ENCODE measurements at places on chromosomes 6 and 20. TPM values are rescaled to one million over a fixed set of nuclear protein-coding genes. Genes with fewer than 3 reads are reported as not detected.

The SLC9A8 gene
- total RNA-seq = 14.3 TPM

The MUC22 gene
- total RNA-seq = not detected

The JPH2 gene
- 169 TPM for total RNA-seq

The HLA-DQB2 gene
- total RNA-seq = 2.4 TPM

The UNC93A gene
- total RNA-seq = not detected

The COL20A1 gene
- not detected for total RNA-seq

The AHCY gene
- 71.8 TPM for total RNA-seq

The OR2H2 gene
- total RNA-seq = not detected

The SDC4 gene
- 108 TPM for total RNA-seq

- DNase-seq = no peak
Measured at GRCh38 chr6:2514965-2515543, 235.7 kb downstream of the MYLK4 start.

DNA sequence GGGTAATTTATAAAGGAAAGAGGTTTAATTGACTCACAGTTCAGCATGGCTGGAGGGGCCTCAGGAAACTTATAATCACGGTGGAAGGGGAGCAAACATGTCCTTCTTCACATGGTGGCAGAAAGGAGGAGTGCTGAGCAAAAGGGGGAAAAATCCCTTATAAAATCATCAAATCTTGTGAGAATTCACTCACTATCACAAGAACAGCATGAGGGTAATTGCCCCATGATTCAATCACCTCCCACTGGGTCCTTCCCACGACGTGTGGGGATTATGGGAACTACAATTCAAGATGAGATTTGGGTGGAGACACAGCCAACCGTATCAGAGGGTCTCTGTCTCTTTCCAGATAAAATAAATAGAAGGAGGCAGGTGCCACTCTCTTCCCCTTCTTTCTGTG, 48.7 kb downstream of the TNFAIP3 start:
- no peak for DNase-seq

GRCh38 chr20:47740121-47740861, 45.0 kb downstream of the SULF2 start:
- no peak for DNase-seq

GRCh38 chr6:145772846-145773245, 37.5 kb upstream of the EPM2A start:
- DNase-seq = no peak

DNA sequence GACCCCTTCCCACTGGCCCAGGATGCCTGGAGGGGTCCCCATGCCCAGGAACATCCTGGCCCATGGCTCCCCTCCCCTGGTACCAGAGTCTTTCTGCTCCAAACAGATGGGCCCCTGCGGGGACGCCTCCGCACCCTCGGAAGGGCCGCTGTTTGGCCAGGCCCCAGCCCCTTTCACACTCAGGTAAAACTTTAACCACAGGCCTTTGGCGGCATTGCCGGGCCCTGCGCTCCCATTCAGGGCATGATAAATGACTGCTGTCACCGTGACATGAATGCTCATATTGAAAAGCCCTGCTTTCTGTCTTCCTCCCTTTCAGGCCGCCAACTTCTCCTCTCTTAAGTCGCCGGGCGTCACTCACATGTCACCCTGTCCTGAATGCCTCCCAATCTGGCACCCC, 141.5 kb upstream of the TOP1 start:
- DNase-seq = no peak

DNA sequence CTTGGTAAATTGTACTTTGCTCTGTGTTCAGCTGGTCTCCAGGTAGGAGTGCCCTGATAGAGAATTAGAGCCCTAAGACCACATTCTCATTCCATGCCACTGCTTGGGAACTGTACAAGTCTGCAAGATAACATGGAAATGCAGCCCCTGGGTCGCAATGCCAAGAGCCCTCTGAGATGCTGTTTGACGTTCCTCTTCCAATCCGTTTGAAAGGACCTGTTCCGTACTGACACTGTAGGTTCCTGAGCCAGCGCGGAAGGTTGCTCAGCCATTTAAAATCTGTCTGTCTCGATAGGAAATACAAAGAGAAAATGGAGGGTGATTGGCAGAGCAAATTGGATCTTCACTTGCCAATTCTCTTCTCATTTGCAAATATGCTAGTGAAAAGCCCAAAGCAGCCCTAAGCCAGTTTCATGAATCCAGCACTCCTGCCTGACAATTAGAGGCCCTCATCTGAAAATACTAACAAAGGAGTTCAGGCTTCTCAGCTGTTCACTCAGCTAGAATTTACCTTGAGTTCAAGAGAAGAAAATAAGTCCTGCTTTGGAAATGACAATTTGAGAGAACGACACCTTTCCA, 100.6 kb upstream of the AFDN start:
- no peak for DNase-seq

DNA sequence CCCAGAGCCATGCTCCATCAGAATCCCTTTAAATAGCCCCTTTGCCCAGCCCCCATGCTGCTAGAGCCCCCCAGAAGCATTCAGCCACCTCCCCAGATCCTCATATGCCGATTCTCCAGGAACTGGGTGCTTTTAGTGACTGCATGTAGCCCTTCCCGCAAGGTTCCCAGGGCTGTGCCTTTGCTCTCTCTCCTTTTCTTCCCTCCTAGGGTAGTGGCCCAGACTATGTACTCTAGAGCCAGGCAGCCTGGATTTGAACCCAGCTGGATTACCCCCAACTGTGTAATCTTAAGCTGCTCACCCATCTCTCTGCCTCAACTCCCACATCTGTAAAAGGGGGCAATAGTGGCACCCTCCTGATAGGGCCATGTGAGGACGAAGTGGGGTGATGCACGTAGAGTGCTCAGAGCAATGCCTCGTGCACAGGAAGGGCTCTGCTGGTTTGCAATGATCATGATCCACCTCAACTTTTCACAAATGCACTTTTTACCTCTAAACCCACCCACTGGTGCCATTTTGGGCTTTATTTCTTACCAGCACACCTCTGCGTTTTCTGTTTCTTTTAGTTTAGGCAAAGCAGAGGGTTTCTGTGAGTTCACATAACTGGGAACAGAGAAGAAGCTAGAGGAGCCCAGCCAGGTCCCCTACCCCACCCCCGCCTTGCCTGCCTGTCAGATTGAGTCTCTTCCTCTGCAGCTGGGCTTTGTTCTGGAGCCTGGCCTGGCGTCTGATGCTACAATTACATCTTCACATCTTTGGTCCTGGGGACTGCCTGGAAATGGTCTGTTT, 396.5 kb downstream of the RNGTT start:
- DNase-seq = no peak

DNA sequence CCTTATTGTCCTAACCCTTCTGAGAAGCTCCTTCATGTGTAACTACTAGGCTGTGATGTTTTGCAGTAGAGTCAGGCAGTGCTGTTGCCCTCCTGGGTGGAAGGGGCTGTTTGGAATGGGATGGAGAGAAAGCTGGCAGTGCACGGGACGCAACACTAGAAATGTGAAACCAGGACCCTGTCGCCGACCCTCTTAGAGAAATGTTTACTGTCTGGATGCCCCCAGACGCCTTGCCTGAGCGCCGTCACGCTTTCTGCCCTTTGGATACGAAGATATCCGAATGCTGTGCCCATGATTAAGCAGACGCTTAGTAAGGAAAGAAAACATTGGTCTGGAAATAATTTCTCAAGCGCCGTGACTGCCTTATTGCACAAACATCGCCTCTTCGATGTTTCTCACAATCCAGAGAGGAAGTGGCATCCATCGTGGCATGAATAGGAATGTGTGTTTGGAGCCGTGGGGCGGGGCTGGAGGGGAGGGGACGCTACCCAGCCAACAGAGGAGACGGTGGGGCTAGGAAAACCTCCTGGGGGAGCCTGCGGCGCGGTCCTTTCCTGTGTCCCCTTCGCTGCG, 661 bp upstream of the PPP1R14C start:
- DNase-seq = no peak

DNA sequence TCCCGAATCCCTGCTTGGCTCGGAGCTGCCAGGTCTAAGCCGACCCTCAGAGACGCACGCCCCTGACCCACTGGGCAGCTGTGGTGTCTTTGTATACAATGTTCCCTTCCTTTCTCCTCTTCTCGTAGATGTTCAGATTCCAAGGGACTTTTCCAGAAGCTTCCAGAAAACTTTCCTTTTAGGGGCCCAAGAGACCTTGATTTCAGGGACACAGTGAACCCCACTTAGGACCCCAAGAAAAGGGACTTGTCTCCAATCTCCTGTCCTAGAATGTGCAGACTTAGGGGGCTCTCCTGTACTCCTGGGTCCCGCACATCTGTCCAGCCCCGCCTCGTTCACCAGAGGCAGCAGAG, 103.5 kb downstream of the EDN3 start:
- DNase-seq = no peak

DNA sequence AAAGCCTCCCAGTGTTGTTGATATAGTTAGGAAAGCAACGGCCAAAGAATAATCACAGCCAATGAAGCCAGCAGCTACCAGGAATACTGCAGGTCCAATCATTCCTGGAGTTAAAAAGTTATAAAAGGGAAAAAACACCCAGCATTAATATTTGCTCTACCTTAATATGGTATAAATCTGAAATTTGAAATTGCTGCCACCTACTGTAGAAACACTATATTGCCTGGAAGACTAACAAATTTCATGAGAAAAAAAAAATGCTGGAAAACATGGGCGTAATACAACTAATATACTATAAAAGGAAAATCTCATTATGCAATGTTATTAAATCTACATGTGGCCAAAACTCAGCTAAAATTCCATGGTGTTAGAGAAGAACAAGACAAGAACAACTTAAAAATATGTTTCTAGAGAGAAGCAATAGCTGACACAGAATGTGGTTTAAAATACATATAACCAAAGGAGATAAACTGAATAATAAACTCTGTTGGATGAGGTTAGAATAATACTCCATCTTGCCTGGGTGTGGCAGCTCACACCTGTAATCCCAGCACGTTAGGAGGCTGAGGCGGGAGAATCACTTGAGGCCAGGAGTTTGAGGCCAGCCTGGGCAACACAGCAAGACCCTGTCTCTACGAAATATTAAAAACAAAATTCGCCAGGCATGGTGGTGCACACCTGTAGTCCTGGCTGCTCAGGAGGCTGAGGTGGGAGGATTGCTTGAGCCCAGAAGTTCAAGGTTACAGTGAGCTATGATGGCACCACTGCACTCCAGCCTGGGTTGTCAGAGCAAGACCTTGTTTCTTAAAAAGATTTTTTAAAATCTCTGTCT, 43.1 kb downstream of the SLC17A5 start:
- DNase-seq = no peak

- no peak for DNase-seq
Measured at GRCh38 chr6:123091091-123091895, 95.3 kb downstream of the CLVS2 start.

GRCh38 chr6:155067956-155068615, 73.0 kb downstream of the TIAM2 start:
- DNase-seq = no peak

DNA sequence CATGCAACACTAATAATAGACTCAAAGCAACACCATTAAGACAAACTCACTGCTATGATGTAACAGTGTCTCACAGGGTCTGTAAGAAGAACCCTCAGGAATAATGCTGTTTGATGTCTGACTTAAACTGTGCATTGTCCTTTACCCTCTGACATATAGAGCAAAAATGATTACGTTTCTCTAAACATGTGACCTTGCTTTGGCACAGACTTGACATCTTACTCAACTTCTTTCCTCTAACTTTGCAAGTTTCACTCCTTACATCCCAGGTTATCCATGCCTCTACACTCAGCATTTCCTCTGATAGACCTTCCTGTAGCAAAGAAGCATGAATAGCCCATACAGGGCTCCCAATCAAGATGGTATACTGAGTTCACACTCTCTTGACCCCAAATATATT, 252.7 kb downstream of the UST start:
- DNase-seq = no peak

- DNase-seq = no peak
Measured at GRCh38 chr6:156028335-156029131, 572.9 kb upstream of the NOX3 start.

DNA sequence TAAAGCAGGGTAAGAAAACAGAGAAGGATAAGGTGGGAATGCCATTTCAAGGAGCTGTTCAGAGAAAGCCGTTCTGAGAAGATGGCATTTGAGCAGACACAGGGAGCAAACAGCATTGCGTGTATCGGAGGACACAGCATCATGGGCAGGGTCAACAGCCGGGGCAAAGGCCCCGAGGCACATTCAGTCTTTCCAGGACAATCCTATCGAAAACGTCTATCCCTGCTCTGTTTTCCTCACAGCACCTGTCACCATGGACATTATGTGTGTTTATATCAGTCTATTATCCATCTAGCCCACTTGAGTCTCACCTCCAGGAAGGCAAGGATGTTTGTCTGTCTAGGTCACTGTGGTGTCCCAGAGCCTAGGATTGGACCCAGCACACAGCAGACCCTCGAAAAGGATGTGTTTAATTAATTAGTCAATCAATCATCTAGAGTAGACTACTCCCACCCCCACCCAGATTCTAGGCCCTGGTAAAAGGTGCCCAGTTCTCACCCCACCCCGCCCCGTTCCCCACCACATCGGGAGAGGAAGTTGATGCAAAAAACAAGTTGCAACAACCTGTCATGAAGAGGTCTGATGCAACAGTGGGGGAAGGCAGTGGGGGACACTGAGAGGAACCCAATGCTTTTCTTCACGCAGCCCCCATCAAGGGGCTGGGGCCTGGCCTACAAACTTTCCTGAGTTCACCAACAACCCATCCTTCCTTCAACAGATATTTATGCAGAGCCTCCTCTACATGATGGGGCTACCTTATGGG, 66.6 kb downstream of the PREX1 start:
- no peak for DNase-seq

DNA sequence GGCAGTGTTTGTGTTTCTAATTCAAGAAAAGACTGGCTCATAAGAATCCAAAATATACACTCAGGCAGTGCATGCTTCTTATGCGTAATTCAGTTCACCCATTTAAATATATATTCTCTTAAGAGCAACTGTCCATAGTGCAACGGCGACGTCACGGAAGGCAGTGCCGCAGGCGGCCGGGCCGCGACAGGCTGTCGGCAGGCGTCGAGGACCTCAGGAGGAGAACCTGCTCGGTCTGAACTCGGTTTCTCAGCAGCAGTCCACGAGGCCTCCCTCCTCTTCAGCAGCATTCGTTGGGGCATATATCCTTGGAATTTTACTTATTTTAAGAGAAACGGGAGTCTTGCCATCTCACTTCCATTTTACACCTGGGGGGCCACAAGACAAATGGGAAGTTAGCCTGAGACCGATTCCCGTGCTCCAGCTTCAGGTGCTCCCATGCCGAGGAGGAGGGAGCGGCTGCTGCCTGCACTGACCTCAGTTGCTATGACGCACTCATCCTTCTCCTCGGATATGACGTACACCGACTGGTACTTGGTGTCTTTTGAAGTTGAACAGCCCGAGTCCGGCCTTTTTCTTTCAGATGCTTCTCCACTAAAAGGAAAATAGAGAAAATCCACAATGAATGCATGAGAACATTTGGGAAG, 8.2 kb downstream of the DLL1 start:
- no peak for DNase-seq

DNA sequence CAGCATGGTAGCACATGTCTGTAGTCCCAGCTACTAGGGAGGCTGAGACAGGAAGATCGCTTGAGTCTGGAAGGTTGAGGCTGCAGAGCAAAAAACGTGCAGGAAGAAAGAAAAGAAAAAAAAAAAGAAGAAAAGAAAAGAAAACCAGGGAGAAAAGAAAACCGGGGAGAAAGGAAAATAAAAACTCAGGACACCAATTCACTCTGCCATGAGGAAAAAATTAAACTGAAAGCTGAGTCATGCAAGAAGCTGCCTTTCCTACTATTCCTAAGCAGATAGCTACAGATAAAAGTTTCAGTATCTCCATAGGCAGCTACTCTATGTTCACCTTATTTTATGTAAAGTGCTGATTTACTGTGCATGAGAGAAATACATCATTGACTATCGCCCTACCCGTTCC, 10.5 kb downstream of the PTGIS start:
- no peak for DNase-seq
